Natural killer cell treated with Interleukin-12 subunit alpha and Interleukin-12 subunit beta and Interleukin-15 and Interleukin-18, amount 100 ng/mL, for 72 hours (primary cell): ENCODE measurements at places on chromosomes 13 and 19. TPM values are rescaled to one million over a fixed set of nuclear protein-coding genes. Genes with fewer than 3 reads are reported as not detected.

GRCh38 chr19:5141850-5142724, 173.2 kb downstream of the KDM4B start:
- H3K4me3 ChIP-seq = no peak overlapping the region
- no peak for DNase-seq
- peaks cover 28% of the 10 kb centered on the region for H3K4me1 ChIP-seq
- no peaks in the 10 kb centered on the region for H3K27me3 ChIP-seq

DNA sequence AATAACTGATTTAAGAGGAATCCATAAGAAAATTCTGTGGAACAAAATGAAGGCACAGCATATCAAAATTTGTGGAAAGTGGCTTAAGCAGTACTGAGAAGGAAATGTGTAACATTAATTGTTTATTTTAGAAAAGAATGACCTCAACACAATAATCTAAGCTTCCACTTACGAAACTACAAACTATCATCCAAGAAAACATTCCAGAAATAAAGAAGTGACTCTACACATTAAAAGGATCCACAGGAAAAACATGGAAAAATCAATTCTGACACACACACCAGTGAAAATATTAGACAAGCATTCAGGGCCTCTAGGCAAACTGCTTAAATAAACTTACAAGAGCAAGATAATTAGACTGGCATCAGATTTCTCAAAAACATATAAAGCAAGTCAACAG, 14.0 kb downstream of the EXOSC8 start:
- no peak overlapping the region for H3K27ac ChIP-seq
- peaks cover 43% of the 10 kb centered on the region for H3K36me3 ChIP-seq
- DNase-seq = no peak
- no peak overlapping the region for H3K4me3 ChIP-seq
- peaks cover 10% of the 10 kb centered on the region for H3K4me1 ChIP-seq
- H3K27me3 ChIP-seq = no peaks in the 10 kb centered on the region

The IGSF23 gene
- not detected for total RNA-seq

DNA sequence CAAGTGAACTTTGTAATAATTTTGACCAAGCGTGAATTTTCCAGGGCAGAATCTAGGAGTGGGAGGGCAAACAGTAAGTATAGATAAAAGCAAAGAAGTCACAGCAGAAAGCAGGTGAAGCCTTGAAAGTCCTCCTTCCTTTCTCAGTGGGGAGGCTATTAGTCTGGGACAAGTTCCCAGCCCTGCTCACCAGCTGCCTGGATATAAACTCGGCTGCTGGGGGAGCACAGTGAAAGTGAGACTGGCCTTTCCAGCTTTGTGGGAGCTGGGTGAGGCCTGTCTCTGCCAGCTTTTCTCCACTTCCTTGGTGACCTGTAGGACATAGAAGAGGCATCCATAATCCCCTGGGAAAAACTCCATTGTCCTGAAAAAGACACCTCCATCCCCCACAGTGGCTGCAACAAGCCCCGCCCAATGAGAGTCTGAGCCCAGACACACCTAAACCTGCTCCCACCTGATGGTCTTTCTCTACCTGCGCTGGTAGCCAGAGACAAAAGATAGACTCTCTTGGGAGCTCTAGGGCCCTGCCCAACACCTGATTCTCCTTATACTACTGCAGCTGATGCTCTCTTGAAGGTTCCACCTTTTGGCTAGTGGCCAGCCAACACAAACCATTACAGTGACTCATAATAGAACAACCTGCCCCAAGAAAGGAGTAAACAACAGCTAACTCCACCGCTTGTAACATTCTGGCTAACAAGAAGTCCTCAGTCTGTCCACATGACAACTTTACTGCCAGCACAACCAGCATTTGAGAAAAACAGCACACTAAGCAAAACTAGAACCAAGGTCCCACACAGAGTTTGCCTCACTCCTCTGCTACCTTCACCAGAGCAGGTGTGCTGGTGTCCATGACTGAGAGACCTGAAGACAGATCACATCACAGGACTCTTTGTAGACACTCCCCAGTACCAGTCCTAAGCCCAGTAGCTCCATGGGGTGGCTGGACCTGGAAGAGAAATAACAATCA, 252.2 kb upstream of the SLITRK6 start:
- no peak for DNase-seq
- no peak overlapping the region for H3K4me3 ChIP-seq
- H3K36me3 ChIP-seq = peaks cover 14% of the 10 kb centered on the region
- no peaks in the 10 kb centered on the region for H3K4me1 ChIP-seq

The BABAM1 gene
- total RNA-seq = 143 TPM

- H3K36me3 ChIP-seq = no peaks in the 10 kb centered on the region
- no peak overlapping the region for H3K4me3 ChIP-seq
- DNase-seq = no peak
- peaks cover 11% of the 10 kb centered on the region for H3K27me3 ChIP-seq
- H3K4me1 ChIP-seq = peaks cover 27% of the 10 kb centered on the region
These were observed 475.8 kb downstream of the FOXO1 start for GRCh38 chr13:40190641-40191100.

DNA sequence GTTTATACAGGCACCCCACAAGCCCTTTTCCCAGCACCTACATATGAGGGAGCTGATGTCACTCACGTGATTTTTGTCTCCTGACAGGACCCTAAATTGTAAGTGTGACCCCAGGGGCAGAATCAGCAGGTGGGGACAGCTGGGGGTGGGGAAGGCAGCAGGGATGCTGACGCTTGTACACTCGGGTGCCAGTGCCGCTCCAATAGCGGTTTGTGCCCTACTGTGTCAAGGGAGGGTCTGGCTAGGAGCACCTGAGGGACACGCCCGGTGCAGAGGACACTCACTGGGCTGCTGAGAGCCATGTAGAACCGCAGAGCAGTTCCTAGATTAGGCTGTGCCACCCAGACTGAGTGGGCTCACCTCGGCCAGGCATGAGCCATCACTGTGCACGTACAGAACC, 81.3 kb downstream of the SCGB2B2 start:
- DNase-seq = no peak
- no peak overlapping the region for H3K4me3 ChIP-seq
- no peaks in the 10 kb centered on the region for H3K27me3 ChIP-seq

- H3K36me3 ChIP-seq = no peaks in the 10 kb centered on the region
- peak overlapping the region; percentile 88 for H3K4me3 ChIP-seq
- H3K4me1 ChIP-seq = peaks cover 19% of the 10 kb centered on the region
These were observed 1.2 kb downstream of the CNN2 start for GRCh38 chr19:1027650-1028061.

- no peak for DNase-seq
- H3K36me3 ChIP-seq = no peaks in the 10 kb centered on the region
- H3K27me3 ChIP-seq = no peaks in the 10 kb centered on the region
- no peak overlapping the region for H3K4me3 ChIP-seq
- no peak overlapping the region for H3K27ac ChIP-seq
These were observed 16.1 kb downstream of the ZNF446 start for GRCh38 chr19:58492265-58492664.

GRCh38 chr19:23002690-23003422, at the start of gene ZNF728:
Gene ZNF728, minus strand, starts transcription at chr19:23003176. Its CDS starts 146 bp downstream, at chr19:23003030.
- H3K4me3 ChIP-seq = no peak within 1 kb of the TSS
- no peak for DNase-seq
- no peaks in the 10 kb centered on the region for H3K27me3 ChIP-seq
- H3K36me3 ChIP-seq = peaks cover 24% of the 10 kb centered on the region
- no peak within 1 kb of the TSS for H3K27ac ChIP-seq

The AMER2 gene
- total RNA-seq = not detected

- H3K36me3 ChIP-seq = peaks cover 7% of the 10 kb centered on the region
- H3K4me1 ChIP-seq = peaks cover 31% of the 10 kb centered on the region
- H3K27ac ChIP-seq = no peak overlapping the region
- peak overlapping the region; percentile 62 for H3K4me3 ChIP-seq
- peak; percentile 80 for DNase-seq
These were observed 106.7 kb downstream of the KDM4B start for GRCh38 chr19:5075597-5075996.

- H3K27me3 ChIP-seq = no peaks in the 10 kb centered on the region
- no peak overlapping the region for H3K4me3 ChIP-seq
- no peak for DNase-seq
- no peaks in the 10 kb centered on the region for H3K36me3 ChIP-seq
- peaks cover 33% of the 10 kb centered on the region for H3K4me1 ChIP-seq
These were observed 9.7 kb downstream of the PCCA start for GRCh38 chr13:100098445-100099116.

DNA sequence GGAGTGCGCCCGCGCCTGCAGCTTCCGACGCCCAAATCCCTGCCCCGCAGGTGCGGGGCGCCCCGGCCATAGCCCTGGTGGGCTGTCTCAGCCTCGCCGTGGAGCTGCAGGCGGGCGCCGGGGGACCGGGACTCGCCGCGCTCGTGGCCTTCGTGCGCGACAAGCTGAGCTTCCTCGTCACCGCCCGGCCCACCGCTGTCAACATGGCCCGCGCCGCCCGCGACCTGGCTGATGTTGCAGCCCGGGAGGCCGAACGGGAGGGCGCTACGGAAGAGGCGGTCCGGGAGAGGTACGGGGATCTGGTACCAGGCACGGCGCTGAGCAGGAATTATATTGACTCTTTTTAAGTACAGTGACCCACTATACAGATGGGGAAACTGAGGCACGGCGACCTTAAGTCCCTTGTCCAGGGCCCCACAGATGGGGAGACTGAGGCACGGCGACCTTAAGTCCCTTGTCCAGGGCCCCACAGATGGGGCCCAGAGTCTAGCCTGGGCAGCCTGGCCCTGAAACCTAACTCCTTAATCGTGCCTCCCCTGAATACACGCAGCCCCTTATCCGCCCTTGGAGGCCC, 586 bp downstream of the MRI1 start:
- H3K4me1 ChIP-seq = peaks cover 18% of the 10 kb centered on the region
- peak overlapping the region; percentile 55 for H3K27ac ChIP-seq
- H3K36me3 ChIP-seq = no peaks in the 10 kb centered on the region
- peak; percentile 62 for DNase-seq
- H3K27me3 ChIP-seq = no peaks in the 10 kb centered on the region

DNA sequence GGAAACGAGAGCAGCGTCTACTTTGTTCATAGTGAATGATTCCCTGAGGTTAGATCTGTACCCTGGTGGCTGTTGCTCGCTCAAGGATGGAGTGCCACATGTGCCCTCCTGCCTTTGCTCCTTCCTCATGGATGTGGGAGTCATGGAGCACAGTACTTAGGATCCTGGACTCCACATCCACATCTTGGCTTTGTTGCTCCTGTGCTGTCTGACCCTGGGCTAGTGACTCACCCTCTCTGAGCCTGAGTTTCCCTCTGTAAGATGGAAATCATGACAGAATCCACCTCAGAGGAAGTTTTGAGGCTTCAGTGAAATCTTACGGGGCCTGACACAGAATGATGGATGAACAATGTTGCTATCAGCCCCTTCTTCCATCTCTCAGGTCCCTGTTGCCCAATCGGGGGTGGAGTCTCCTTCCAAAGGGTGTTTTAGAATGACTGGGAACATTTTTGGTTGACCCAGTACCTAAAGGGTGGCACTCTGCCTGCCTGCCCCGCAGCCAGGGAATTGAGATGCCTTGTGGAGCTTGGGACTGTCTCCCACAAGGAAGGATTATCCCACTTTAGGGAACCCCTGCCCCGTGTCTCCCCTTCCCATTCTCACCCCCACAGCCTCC, 9.8 kb upstream of the TIMM50 start:
- no peak for DNase-seq
- no peak overlapping the region for H3K4me3 ChIP-seq
- H3K27ac ChIP-seq = peak overlapping the region; percentile 54
- H3K36me3 ChIP-seq = peaks cover 18% of the 10 kb centered on the region
- H3K4me1 ChIP-seq = peaks cover 13% of the 10 kb centered on the region
- H3K27me3 ChIP-seq = no peaks in the 10 kb centered on the region

- H3K4me1 ChIP-seq = no peaks in the 10 kb centered on the region
- no peak overlapping the region for H3K27ac ChIP-seq
- H3K4me3 ChIP-seq = no peak overlapping the region
These were observed 77.8 kb downstream of the ITGBL1 start for GRCh38 chr13:101530293-101530692.

- H3K27ac ChIP-seq = no peak overlapping the region
- H3K4me3 ChIP-seq = no peak overlapping the region
- H3K27me3 ChIP-seq = peaks cover 3% of the 10 kb centered on the region
- H3K4me1 ChIP-seq = peaks cover 24% of the 10 kb centered on the region
- H3K36me3 ChIP-seq = no peaks in the 10 kb centered on the region
These were observed 16.5 kb downstream of the SIGLEC7 start for GRCh38 chr19:51158474-51159129.

- peaks cover 9% of the 10 kb centered on the region for H3K4me1 ChIP-seq
- peaks cover 1% of the 10 kb centered on the region for H3K36me3 ChIP-seq
- no peak overlapping the region for H3K27ac ChIP-seq
These were observed 123.4 kb upstream of the MCF2L start for GRCh38 chr13:112845511-112846144.

The SLC25A41 gene
- total RNA-seq = not detected

GRCh38 chr13:26895081-26895807, 134.7 kb upstream of the GPR12 start:
- H3K4me1 ChIP-seq = peaks cover 3% of the 10 kb centered on the region
- no peak for DNase-seq
- no peak overlapping the region for H3K27ac ChIP-seq

- H3K27me3 ChIP-seq = no peaks in the 10 kb centered on the region
- H3K27ac ChIP-seq = no peak overlapping the region
- H3K4me1 ChIP-seq = no peaks in the 10 kb centered on the region
- H3K4me3 ChIP-seq = no peak overlapping the region
- no peak for DNase-seq
These were observed 306.9 kb downstream of the KLF5 start for GRCh38 chr13:73365681-73366080.

DNA sequence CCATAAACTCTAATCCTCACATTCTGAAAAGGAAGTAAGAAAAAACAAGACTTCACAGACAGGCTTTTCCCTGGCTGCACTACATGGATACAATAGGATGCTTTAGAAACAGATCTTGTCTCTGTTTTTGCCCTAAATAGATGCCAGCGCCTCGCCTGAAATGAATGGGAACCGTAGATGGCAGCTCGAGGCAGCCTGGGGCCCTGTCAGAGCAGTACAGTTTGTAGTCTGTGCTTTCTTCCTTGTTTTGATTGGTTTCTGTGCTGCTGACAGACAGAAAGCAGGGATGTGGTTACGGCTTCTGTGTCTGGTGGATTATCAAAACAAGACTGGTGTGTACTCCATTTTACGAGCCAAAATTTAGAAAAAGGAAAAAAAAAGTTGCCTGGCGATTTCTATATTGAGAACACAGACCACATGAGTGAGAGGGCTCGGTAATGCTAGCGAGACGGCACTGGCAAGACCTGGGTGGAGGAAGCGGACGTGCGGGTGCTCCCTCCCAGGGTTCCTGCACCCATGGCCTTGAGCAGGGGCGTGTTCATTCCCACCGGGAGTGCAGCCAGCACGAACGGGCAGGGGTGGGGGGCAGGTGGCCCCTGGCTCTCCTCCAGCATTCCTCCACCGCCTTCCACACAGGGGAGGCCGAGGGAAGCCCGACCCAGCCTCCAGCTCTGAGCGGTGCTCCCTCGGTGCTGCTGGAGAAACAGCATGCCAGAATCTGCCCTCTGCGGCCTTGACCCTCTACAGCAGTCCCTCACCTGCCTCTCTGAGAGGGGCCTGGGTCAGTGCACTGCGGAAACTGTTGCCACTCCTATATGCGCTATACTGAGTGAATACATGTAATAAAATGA, 37.6 kb upstream of the C1QTNF9 start:
- no peaks in the 10 kb centered on the region for H3K27me3 ChIP-seq
- H3K36me3 ChIP-seq = peaks cover 16% of the 10 kb centered on the region
- peak overlapping the region; percentile 90 for H3K4me3 ChIP-seq

DNA sequence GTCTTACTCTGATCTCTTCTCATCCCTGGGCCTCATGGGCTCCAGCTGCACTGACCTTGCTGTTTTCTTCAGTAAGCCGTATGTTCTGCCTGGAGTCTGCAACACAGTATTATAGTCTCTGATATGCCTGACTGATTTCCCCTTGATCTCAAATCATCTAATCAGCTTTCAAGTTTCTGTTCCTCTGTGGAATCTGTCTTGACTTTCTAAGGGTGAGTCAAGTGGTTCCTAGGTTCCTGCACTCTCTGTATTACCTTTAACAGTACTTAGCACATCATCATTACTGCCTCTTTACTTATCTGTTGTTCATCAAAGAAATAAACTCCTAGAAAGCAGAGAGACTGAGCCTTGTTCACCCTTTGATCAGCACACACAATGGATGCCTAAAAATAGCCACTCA, 350.7 kb downstream of the LMO7 start:
- no peak overlapping the region for H3K4me3 ChIP-seq
- H3K36me3 ChIP-seq = no peaks in the 10 kb centered on the region
- no peak overlapping the region for H3K27ac ChIP-seq
- no peaks in the 10 kb centered on the region for H3K4me1 ChIP-seq
- no peak for DNase-seq
